A673 (cell line): ENCODE measurements at places on chromosomes 4 and X. TPM values are rescaled to one million over a fixed set of nuclear protein-coding genes. Genes with fewer than 3 reads are reported as not detected.

Gene FAM47E
- total RNA-seq, result 0.21 TPM in 1 of 2 replicates, not detected in the other

Gene GABRQ
- not detected in 2 replicates for total RNA-seq

Gene PPARGC1A
- not detected in 2 replicates for total RNA-seq

Gene LANCL3
- total RNA-seq, result 2.4 and 2.5 TPM in 2 replicates

Gene FGF16
- total RNA-seq, result not detected in 2 replicates

Gene HERC3
- total RNA-seq, result 0.71 and 1.0 TPM in 2 replicates

Gene ASB5
- total RNA-seq, result not detected in 2 replicates

Gene TMPRSS11A
- not detected in 2 replicates for total RNA-seq

Gene SMPX
- total RNA-seq, result not detected in 2 replicates

GRCh38 chr4:107799669-107800450 is 24.9 kb upstream of the SGMS2 start:
- no peaks in the 10 kb centered on the region for H3K4me1 ChIP-seq
- no peak overlapping the region for H3K27ac ChIP-seq
- H3K36me3 ChIP-seq, result no peaks in the 10 kb centered on the region
- peaks cover 6% of the 10 kb centered on the region for H3K27me3 ChIP-seq

- no peaks in the 10 kb centered on the region for H3K4me1 ChIP-seq
- H3K4me3 ChIP-seq, result no peak overlapping the region
- H3K27ac ChIP-seq, result no peak overlapping the region
Observed at GRCh38 chr4:172104539-172104938, 291.3 kb downstream of the GALNTL6 start.

- no peaks in the 10 kb centered on the region for H3K4me1 ChIP-seq
- no peak overlapping the region for H3K4me3 ChIP-seq
- H3K36me3 ChIP-seq, result no peaks in the 10 kb centered on the region
- H3K27ac ChIP-seq, result no peak overlapping the region
Observed at GRCh38 chr4:26029568-26030131, 115.6 kb downstream of the SMIM20 start.

DNA sequence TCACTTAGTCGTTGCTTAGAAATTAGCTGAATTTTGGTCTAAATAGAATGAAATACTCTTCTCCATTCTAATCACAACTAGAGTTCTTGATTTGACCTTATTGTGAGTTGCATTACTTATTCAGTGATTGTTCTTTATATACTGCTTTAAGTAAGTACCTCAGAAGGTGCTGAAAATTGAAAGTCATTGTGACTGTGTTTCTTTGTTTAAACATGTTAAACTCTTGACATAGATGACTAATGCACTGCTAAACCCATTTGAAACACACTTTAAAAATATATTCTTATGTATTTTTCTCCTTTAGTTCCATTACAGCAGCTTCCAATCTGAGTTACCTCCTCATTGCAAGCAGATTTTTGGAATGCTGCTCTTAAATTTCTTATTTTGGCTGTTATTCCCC is 9.1 kb downstream of the TSPAN7 start:
- H3K27ac ChIP-seq, result no peak overlapping the region
- peaks cover 6% of the 10 kb centered on the region for H3K27me3 ChIP-seq
- DNase-seq, result no peak
- no peaks in the 10 kb centered on the region for H3K4me1 ChIP-seq

DNA sequence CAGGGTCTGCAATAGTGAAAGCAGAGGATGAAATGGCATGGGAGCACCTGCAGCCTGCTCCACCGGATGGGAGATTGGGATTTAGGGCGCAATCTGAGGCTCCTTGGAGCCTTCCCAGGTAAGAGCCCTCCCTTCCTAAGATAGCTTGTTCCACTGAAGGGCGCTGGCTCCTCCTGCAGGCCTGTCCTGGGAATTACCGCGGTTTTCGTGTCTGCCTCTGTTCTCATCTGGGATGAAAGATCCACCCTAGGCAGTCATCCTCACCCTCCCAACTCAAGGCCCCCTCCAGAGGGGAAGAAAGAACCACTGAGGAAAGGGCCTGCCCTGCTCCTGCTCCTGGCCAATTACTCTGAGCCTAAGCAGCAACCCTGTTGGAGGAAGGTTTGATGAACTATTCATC is 547.5 kb downstream of the SMARCA1 start:
- H3K27ac ChIP-seq, result no peak overlapping the region
- no peaks in the 10 kb centered on the region for H3K4me1 ChIP-seq
- H3K27me3 ChIP-seq, result no peaks in the 10 kb centered on the region
- peak; percentile 54 for DNase-seq

GRCh38 chr4:113823291-113823659 is 61.7 kb upstream of the CAMK2D start:
- H3K27ac ChIP-seq, result no peak overlapping the region
- no peak overlapping the region for H3K4me3 ChIP-seq
- DNase-seq, result no peak
- H3K4me1 ChIP-seq, result peaks cover 5% of the 10 kb centered on the region
- no peaks in the 10 kb centered on the region for H3K36me3 ChIP-seq

DNA sequence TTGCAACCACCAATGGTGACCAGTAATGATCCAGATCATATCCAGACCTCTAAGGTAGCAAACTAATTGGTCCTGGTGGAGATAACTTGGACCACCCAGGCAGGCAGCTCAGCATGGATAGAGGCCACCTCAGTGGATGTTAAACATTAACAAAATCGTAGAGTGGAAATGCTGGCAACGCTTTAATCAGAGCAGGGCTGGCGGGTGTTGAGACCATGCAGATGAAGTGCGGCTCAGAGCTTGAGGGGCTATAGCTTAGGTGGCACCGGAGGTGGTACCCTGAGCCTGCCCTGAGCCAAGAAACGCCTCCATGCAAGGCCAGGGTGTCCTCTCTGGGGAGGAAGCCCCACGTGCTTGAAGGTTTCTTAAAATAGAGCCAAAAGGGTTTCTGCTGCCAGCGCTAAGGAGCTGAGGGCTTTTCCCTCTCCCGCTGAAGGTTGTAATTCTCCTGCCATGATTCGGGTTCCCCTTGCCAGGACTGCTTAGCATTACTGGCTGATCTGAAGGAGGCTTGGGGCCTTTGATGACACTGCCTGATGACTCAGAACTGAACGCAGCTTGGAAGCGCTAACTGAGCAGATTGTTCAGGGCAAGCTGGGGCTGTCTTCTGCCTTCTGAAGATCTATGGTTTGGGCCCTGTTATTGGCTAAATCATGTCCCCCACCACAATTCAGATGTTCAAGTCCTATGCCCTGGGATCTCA is 177.8 kb upstream of the ATP6AP2 start:
- H3K4me3 ChIP-seq, result no peak overlapping the region
- no peaks in the 10 kb centered on the region for H3K4me1 ChIP-seq
- peak; percentile 7 for DNase-seq

- H3K36me3 ChIP-seq, result no peaks in the 10 kb centered on the region
- H3K27me3 ChIP-seq, result no peaks in the 10 kb centered on the region
- DNase-seq, result no peak
- no peaks in the 10 kb centered on the region for H3K4me1 ChIP-seq
- H3K4me3 ChIP-seq, result no peak overlapping the region
Observed at GRCh38 chrX:142312591-142312990, 107.5 kb upstream of the MAGEC2 start.

DNA sequence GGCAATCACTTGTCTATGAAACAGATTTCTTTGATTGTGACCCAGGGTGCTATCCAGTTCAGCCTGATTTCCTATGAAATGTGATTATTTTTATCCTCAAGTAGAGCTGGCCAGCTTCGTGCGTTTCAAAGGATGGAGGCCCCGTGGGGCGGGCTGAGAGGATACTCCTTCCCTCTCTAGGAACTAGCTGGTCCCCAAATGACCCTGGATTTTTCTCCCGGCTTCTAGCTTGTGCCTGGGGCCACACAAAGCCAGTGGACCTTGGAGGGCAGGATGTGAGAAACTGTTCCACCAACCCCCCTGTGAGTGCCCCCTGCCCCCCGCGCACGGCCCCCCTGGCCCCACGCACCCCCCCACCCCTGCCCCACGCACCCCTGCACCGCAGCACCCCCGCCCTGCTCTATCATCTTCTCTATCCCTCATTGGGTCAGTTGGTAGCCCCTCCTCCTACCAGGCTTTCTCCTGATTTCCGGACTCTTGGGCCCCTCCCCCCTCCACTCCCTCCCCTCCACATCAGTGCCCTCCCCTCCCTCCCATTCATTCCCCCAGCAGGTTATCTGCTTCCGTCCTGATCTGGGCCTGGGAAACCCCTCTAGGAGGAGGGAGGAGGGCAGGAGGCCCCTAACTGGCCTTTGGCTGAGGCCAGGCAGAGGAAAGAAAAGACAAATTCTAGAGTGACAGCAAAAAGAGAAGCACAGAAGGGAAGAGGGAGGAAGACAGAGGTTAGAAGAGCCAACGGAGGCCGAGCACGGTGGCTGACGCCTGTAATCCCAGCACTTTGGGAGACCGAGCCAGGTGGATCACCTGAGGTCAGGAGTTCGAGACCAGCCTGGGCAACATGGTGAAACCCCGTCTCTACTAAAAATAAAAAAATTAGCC is 3.3 kb downstream of the XPNPEP2 start:
- H3K4me1 ChIP-seq, result no peaks in the 10 kb centered on the region
- H3K27ac ChIP-seq, result no peak overlapping the region
- no peak for DNase-seq
- H3K27me3 ChIP-seq, result no peaks in the 10 kb centered on the region

DNA sequence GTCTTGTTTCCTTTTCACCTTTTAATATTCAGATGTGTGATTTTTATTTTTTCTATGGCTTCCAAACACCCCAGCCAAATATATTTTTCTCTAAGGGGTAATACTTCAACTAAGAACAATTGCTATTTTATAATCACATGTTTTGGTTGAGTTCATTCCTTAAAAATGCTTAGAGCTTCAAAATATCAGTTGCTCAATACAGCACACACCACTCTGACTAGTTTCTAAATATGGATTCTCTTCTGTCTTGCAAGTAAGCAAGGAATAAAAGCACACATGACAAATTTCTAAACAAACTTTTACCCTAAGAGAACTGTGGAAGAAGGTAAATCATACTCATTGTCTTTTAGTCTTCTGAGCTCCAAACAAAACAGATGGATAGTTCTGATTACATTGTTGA is 27.2 kb downstream of the ANTXR2 start:
- H3K36me3 ChIP-seq, result no peaks in the 10 kb centered on the region
- no peaks in the 10 kb centered on the region for H3K27me3 ChIP-seq
- H3K27ac ChIP-seq, result no peak overlapping the region
- H3K4me3 ChIP-seq, result no peak overlapping the region
- DNase-seq, result no peak

- no peaks in the 10 kb centered on the region for H3K27me3 ChIP-seq
- no peak for DNase-seq
- H3K4me1 ChIP-seq, result no peaks in the 10 kb centered on the region
- H3K27ac ChIP-seq, result no peak overlapping the region
Observed at GRCh38 chrX:47293106-47293505, 60.3 kb downstream of the USP11 start.

DNA sequence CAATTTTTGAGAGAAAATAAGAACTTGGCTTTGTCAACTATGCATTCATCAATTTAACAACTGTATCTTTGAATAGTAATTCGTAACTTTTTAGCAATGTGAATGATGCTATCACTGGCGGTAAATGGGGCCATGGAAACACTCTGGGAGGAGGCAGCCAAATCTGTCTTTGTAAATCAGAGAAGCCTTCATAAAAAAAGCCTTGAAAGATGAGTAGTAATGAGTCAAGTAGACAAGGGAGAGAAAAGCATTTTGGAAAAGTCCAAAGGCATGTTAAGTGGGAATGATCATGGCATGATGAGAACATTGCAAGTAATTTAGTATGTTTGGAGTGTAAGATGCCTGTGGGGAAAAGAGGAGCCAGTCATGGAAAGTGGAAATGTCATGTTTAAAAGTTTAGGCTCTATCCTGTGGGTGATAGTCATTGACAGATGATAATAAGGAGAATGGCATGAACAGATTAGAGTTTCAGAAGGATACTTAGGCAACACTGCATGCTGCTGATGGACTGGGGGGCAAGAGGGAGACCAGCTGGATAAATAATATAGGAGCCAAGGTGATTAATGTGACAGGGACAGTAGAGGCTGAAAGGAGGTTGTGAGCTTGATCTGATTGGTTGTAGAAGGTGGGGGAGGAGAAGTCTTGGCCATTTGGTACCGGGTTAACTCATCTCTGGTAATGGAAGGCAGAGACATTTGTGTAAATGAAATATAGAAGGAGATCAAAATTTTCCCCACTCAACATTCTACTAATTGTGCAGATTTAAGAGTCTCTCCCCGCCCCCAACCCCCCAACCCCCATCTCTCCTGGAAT is 16.3 kb downstream of the SPRY1 start:
- no peak for DNase-seq
- no peak overlapping the region for H3K4me3 ChIP-seq
- H3K36me3 ChIP-seq, result no peaks in the 10 kb centered on the region
- H3K27me3 ChIP-seq, result no peaks in the 10 kb centered on the region
- H3K4me1 ChIP-seq, result peaks cover 11% of the 10 kb centered on the region

DNA sequence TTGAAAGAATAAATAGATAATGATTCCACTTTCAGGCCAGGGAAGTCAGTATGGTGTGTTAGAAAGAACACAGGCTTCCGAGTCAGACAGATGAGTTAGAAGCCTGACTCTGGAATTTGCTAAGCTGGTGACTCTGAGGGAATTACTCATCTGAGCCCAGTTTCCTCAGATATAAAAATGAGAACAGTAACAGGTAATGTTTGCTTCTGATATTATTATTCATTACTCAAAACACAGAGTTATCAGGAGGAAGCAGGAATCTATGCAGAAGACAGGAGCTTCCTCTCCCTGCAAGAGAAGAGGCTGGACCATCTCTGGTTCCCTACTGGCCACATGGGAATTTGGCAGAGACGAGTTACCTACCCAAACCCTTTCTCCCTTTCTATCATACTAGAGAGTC is 163.1 kb downstream of the EVC2 start:
- DNase-seq, result no peak
- H3K36me3 ChIP-seq, result no peaks in the 10 kb centered on the region
- H3K27me3 ChIP-seq, result no peaks in the 10 kb centered on the region

DNA sequence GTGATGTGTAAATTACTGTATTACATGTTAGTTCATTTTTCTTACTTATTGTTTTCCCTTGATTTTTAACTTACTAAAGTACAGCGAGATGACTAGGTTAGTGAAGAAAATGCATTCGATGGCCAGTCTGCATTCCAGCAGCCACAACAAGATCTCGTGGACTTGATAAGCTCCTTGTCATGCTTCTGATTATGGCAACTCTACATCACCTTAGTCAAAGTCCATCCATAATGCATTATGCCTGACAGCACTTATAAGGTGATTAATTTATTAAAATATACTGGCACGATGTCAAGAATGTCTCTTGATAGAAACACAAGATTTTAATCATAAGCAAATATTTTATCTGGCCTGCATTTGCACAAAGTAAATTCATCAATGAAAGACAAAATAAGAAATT is 109.9 kb upstream of the NAP1L5 start:
- no peak for DNase-seq
- no peaks in the 10 kb centered on the region for H3K4me1 ChIP-seq
- H3K27me3 ChIP-seq, result no peaks in the 10 kb centered on the region
- no peak overlapping the region for H3K27ac ChIP-seq

- H3K4me3 ChIP-seq, result no peak overlapping the region
- no peak overlapping the region for H3K27ac ChIP-seq
- no peaks in the 10 kb centered on the region for H3K36me3 ChIP-seq
- H3K4me1 ChIP-seq, result no peaks in the 10 kb centered on the region
Observed at GRCh38 chrX:1518512-1518911, 18.5 kb downstream of the P2RY8 start.
